ENCODE measurements at places on chromosomes 7 and 10.
A peak's percentile ranks its signal among the peaks of the same experiment; 100 is the strongest.

DNA sequence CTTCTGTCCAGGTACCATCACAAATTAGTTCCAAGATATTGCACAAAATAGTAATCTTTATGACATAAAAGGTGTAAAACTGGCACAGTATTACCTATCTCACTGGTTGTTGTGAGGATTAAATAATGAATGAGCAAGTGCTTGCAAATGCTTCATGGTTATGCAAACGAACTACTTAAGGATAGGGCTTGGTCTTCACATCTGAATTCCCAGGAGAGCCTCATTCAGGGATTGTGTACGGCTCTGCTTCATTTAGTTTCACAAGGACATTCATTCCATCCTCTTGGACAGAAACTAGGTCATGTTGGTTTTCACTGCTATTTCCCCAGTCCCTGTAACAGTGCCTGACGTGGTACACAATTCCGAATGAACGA lies 12.1 kb downstream of the ABCA13 start:
- no peak for DNase-seq

DNA sequence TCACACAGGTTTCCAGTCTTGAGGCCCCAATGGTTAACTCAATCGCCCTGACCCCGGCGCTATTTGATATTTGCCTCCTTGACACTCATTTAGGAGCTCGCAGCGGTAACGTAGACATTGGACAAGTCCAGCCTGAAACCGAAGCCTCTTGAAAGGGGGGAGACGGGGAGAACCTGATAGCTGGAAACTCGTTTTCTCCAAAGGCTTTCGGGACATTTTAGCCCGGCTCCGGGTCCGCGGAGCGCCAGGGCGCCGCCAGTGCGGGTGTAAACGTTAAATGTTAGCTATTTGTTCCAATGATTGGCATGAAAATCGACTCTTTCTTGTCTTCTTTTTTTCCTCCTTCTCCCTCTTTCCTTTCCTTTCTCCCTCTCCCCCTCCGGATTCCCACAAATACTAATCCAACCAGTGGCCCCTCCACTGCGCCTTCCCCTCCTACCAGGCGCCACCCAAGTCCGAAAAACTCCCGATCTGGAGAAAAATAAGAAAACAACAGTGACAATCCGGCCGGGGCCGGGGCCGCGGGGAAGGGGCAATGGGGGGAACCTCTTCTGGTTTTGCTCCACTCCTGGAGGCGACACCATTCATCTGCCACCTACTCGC lies 17.2 kb upstream of the GATA3 start:
- no peak for DNase-seq

DNA sequence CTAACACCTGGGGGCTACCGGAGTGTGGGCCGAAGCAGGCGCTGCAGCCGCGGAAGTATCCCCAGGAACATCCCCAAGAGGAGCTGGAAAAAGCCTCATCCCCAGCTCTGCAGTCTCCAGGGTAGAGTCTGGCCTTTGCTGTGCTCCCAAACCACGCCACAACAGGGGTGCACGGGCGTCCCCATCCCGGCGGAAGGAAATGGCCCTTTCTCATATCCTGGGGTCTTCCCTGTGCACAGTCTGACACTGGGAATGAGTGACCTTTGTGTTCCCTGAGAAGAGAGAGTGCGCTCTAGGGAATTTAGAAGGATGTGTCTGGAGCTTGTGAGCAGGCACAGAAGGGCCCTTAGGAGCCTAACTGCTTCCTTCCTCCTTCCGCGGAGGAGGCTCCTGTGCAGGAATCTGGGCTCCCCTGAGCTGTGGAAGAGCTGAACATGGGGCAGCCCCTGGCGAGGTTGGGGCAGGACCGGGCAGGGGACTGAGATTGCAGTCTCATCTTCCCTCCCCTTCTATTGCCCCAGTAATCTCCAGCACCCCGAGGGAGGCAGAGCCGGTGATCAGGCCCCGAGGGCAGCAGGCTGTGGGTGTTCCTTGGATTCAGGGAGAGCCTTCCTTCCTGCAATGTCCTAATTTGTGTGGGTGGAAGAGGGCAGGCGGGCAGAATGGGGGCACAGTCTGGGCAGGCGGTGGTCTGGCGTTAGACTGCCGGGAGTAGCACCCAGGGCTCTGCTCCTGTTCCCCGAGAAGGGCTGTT lies 1.3 kb downstream of the REPIN1 start:
- DNase-seq, result no peak

DNA sequence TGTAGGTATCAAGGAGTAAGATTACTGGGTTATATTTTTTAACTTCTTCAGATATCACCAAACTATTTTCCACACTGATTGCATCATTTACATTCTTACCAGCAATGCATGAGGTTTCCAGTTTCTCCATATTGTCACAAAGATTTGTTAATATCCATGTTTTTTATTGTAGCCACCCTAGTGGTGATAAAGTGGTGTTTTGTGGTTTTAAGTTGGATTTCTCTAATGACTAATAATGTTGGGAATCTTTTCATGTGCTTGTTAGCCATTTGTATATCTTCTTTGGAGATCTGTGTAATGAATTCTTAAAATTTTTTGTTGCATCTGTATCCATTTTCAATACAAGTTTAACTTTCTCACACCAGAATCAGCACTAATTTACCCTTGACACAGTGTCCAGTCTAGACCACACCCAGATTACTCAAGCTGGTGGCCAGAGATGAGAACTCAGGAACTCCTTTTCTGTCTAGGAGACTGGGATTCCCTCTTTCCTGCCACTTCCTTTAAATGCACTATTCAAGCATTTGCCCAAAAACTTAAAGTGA lies 67.0 kb upstream of the PLXDC2 start:
- DNase-seq, result no peak

- DNase-seq, result peak; percentile 24
These were observed 984.9 kb upstream of the AUTS2 start for GRCh38 chr7:68613405-68613804.

DNA sequence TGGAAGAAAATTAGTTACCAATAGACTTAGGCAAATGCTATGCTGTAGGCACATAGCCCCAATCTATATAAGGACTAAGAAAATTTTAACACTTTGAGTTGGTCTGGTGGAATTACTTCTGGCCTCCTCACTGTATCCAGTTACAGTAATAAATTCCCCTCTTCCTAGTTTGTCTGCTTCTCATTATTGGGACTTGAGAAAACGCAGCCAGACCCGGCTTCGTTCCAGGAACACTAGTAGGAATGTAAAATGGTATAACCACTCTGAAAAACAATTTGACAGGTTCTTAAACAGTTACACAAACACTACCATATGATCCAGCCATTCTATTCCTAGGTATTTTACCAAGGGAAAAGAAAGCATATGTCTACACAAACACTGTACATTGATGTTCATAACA lies 150.2 kb downstream of the VPS50 start:
- no peak for DNase-seq

- DNase-seq, result no peak
These were observed 42.6 kb downstream of the SRPK2 start for GRCh38 chr7:105346138-105346537.

DNA sequence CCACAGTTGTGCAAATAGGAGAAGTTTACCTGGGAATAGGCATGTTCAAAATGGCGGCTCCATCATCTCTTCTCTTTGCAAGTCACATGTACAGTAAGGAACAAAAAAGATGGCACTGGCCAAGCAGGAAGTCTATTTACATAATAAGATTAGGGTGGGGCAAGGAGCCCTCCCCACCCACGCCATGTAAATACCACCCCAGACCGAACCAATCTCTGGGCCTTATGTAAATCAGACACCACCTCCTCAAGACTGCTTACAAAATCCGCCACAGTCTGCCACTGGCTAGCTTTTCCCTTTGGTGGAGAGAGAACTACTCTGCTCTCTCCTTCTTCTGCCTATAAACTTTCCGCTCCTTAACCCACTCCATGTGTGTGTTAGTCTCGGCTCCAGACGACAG lies 1496.3 kb downstream of the REEP3 start:
- DNase-seq, result no peak

DNA sequence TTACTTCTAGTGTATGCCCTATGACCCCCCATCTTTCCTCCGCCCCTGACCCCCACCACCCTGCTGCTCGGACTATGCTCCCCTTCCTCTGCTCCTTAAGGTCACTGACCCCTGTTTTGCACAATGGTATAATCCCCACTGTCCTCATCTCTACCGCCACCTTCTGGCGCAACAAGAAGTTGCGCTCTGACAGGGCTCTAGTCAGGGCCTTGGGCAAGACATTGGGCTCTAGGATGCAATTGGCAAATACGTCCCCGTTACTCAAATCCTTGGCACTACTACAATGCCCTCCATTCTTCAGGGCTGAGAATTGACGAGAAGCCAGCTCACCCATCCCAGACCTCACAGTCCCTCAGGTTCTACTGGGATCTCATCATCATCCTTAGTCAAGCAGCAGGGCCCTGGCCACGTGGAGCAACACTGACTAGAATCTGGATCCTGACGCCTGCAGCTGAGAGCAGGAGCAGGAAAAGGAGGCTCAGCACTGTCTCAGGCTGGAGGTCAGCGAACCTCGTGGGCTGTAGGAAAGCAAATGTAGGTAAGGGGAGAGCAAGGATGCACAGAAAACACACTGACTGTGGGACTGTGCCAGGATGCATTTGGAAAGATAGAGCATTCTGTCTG lies 10.6 kb downstream of the LRIT2 start:
- DNase-seq, result peak; percentile 76

DNA sequence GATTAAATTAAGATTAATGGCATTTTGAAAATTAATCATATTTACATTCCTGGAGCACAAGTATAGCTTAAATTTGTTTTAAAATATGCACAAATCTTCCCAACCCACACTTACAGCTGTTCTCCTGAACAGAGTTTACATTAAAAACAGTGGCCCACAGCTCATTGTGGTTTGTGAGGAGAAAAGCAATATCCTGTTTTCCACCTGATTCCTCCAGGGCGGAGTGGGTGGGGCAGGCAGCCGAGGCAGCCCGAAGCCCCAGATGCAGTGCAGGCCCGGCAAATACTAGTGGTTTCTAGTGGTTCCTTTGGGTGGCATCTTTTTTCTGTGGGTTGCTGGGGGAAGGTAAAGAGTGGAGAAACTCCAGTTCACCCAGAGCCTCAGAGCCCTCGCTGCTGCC lies 280.8 kb downstream of the ARHGAP12 start:
- no peak for DNase-seq

DNA sequence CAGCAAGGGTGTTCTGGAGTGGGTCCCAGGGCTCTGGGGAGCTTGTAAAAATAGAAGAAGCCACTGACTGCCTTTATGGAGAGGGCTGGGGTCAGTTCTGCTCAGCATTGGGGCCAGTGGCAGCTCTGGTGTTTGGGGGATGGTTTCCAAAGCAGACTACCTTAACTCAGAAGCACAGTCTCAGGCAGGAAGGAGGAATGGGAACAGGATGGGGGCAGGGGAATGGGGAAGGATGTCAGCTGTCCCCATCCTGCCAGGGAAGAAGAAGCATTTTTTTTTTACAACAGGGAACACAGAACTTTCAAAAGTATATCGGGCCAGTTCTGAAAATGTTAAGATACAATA lies 28.8 kb downstream of the TSPAN15 start:
- no peak for DNase-seq

- DNase-seq, result no peak
These were observed 882.3 kb downstream of the PCDH15 start for GRCh38 chr10:53918755-53919154.

- no peak for DNase-seq
These were observed 93.5 kb upstream of the MALRD1 start for GRCh38 chr10:18955061-18955460.

GRCh38 chr10:785089-785860 lies 95.8 kb upstream of the DIP2C start:
- no peak for DNase-seq

DNA sequence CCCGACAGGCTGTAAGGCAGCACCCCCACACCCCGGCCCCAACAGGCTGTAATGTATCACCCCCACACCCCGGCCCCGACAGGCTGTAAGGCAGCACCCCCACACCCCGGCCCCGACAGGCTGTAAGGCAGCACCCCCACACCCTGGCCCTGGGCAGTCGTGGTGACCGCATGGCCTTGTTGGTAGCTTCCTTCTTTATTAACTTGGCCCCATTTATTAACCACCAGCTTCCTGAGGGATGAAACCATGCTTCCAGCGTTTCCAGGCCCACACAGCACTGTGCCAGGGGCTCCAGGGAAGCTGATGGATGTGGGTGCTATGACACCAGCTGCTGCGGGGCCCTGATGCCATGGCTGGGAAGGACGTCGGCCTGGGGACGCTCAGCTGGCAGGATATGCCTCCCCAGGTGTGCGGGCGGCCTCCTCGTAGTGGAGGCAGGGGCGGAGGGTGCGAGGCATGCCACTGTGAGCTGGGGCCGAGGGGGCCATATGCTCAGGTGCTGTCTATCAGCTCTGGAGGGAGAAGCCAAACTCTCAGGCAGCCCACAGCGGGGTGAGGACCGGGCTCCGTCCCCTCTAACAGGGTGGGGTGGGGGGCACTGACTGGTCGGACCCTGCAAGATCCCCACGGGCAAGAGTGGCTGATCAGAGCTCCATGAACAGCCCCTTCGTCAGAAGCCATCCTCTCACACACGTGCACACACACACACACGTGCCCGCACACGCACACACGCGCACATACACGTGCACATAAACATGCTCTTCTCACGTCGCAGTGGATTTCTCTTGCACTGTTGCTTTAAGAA lies 311.0 kb downstream of the PTPRN2 start:
- no peak for DNase-seq

- no peak for DNase-seq
These were observed 244.7 kb downstream of the EBF3 start for GRCh38 chr10:129719415-129719739.

GRCh38 chr7:15084368-15084767 lies 181.8 kb upstream of the DGKB start:
- no peak for DNase-seq

DNA sequence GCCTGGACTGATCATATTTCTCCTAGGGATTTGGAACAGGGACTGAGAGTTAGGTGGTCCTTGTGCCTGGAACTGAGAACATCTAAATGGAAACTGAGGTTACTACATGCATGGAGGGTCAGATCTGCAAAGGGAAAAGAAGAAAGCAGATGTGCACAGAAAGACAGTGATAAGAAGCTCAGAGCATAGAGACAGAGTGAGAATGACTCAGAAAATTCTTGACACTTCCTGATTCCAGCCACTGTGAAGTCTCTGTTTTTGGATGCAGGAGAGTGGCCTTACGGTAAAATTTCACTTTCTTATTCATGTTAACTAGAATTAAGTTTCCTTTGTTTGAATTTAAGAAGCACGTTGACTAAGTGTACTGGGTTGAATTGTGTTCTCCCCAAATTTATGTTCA lies 241.7 kb downstream of the TMEM26 start:
- no peak for DNase-seq

DNA sequence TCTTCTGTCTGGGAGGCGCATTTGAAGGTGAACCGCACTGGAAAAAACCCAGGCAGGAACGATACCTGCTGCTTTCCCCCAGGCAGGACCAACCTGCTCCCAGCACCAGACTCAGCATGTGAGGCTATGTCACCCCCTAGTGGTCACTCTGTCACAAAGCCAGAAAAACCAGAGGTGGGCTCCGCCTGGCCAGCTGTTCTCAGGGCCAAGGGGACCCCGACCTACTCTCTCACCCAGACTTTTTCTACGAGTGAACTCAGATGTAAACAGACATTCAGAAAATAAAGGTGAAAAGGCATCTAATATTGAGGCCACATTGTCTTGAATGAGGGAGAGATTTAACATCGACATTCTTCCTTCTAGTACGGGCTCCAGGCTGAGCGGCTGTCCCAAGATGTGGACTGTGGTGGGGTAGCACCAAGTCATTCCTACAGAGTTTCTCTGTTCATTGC lies 117.3 kb downstream of the PRKAG2 start:
- peak; percentile 76 for DNase-seq

- no peak for DNase-seq
These were observed 55.4 kb upstream of the CDC14C start for GRCh38 chr7:48868916-48869315.
